ENCODE measurements at places on chromosomes 11 and 22.

DNA sequence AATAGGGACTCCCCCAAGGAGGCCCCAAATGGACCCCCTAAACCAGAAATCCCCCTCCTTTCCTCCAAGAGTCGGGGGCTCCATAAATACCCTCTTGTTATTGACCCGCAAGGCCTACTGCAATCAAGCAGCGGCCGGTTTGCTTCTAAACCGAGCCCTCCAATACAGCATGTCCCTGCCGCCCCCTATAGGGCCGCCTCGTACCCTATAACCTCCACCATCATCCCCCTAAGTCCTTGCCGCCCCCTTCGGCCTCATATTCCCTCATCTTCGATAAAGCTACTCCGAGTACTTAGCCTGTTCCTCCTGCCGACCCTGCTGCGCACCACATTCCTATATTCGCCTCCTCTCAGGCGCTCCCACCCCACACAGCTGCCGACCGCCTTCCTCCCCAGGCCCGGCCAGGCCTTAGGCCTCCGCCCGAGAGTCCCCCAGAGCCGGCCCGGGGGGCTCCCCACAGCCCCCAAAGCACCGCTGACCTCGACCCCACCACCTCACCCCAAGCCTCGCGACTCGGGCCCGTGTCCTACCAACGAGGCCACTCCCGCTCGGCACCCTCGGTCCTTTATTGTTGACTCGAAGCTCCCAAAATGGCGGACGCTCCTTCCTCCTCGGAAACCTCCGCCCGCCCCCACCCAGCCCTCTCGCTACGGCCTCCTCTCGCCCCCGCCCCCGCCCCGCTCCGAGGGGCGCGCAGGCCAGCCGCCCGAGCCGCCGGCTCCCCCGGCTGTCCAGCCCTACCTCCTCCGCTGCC lies 430 bp downstream of the DDX6 start:
- peak; percentile 28 for DNase-seq

- DNase-seq, result no peak
Measured at GRCh38 chr22:20823264-20823663, 35.3 kb downstream of the PI4KA start.

DNA sequence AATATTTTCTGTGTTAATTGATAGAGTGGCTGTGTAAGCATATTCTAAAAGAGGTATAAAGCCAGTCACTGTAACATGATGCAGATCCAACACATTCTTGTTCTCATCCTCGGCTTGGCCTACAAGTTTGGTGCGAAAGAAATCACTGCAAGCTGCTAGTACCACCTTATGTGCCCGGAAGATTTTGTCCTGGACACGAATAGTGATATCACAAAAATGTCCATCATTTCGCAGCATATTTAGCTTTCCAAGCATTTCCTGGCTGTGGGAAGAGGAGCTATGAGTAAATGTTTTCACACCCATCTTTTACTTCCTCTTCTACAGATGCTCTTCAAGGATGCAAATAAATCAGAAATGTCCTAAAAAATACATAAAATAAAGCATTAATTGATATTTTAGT lies 53.1 kb downstream of the ZBTB44 start:
- no peak for DNase-seq

GRCh38 chr11:33716243-33716642 lies 15.6 kb upstream of the C11orf91 start:
- DNase-seq, result no peak

GRCh38 chr11:106121570-106122320 lies 44.3 kb downstream of the AASDHPPT start:
- DNase-seq, result no peak

GRCh38 chr22:44325718-44326490 lies 13.2 kb upstream of the SHISAL1 start:
- no peak for DNase-seq

GRCh38 chr11:86625544-86625943 lies 46.9 kb downstream of the ME3 start:
- no peak for DNase-seq

DNA sequence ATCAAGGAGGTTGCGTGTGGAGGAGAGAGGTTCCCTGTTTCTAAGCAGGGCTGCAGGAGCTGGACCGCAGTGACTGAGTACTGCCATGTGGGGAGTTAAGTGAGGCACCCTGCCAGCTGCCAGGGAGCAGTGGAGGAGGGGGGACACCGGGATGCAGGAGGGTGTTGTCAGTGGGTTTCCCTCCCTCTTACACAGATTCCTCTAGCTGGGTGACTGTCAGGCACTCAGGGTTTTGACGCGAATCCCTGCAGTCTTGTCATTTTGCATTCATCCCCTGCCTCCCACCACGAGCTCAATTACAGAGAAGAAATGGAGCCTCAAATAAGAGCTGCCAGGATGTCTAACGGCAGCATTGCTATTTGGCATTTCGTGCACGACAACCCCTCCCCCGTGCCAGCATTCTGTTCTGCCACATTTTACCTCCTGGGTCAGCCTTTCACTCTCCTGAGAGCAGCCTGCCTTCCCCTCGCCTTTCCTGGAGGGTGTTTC lies 119.8 kb upstream of the SORL1-AS1 start:
- DNase-seq, result no peak

DNA sequence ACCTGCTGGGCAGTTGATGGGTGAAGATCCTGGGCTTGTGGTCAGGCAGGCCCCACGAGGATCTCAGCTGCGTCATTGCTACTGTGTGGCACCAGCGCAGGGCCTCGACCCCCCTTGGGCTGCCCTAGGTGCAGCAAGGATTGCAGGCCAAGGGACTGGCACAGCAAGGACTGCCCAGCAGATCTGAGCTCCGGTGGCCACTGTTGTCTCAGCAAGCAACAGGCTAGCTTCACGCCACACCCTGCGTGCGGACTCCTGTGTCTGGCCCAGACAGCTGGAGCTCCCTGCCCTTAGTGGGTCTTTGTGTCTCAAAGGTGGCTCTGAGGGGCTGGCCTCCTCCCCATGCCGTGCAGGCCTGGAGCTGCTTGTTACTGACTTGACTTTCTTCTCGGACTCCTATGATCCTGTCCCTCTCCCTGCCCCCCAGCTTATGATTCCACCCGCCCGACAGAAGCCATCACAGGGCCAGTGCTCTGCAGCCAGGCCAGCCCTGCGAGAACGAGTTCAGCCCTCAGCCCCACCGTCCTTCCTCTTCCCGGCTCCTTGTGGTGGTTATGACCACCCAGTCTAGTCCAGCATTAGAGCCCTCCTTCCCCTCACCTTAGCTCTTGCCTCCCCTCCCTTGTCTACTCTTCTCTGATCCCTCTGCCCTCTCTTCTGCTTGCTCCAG lies 295.6 kb downstream of the TBC1D22A start:
- DNase-seq, result no peak

GRCh38 chr11:69013009-69013951 lies at the start of gene MRGPRF:
TSS of gene MRGPRF (minus strand) at chr11:69013246. CDS start at chr11:69009901, 3,345 bp downstream.
- no peak for DNase-seq

DNA sequence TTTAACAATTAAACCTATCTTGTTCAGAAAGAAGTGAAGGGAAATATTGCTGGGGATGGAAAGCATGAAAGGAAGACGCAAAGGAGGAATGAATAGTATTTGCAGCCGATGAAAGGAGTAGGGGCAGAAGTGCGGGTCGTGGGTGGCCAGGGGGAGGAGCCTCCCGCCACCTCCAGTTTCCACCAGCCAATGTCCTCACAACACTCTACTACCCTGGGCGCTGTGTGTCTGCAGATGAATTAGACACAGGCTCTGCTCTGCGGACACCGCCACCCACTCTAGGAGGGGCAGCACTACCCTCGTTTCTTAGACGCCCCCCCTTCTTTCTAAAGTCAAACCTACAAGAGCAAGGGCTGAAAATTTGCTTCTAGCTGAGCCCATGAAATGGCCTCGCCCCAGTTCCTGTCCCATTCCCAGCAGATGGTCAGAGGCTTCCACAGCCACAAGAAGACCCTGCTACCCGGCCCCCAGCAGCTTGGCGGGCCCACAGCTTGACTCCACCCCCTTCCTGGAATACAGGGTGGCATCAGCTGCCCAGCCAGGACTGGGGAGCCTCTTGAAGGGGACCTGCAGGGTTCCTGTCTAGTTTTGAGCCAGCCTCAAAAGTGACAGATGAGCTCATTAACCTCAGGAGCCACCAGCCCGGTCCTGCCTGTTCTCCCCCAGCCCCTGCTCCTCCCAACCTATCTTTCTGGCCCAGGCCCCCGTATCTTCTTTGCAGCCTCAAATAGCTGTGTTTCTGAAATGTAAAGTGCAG lies 268.1 kb downstream of the BUD13 start:
- DNase-seq, result no peak

DNA sequence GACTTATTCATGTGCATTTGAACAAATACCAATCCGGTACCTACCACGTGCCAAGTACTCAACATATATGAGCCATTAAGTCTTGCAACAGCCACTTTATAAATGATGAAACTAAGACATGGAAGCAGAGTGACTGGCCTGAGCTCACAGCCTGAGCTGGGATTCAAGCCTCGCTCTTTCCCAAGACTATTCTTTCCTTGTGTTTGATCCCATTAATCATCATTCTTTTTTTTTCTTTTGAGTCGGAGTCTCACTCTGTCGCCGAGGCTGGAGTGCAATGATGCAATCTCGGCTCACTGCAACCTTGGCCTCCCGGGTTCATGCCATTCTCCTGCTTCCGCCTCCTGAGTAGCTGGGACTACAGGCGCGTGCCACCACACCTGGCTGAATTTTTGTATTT lies 119.3 kb downstream of the ABTB2 start:
- no peak for DNase-seq

DNA sequence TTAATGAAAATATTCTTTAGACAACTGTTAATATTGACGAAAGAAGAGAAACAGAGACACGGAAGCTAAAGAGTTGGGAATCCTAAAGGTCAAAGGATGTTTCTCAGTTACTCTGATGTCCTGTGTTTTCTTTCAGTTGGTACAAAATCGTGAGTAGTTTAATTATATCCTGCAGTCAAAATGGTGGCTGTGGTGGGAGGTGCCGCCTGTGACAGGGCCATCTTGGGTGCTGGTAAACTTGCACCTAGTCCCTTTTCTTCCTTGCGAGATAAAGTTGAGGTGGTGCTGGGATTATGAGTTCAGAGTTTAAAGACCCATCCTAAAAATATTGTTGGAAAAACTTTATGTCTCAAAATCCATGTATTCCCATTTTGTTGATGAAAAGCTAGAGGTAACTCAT lies 2.2 kb downstream of the CECR2 start:
- DNase-seq, result no peak

DNA sequence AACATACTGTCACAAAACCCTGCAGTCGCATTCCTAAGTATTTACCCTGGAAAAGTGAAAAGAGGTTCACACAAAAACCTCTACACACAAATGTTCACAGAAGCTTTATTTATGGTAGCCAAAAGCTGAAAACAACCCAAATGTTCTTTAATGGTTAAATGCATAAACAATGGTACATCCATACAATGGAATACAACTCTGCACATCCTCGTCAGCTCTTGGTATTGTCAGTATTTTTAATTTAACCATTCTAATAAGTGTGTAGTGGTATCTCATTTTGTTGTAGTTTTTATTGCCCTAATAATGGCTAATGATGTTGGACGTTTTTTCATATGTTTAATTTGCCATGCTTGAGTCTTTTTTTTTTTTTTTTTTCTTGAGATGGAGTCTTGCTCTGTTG lies 99.4 kb downstream of the ATXN10 start:
- no peak for DNase-seq

DNA sequence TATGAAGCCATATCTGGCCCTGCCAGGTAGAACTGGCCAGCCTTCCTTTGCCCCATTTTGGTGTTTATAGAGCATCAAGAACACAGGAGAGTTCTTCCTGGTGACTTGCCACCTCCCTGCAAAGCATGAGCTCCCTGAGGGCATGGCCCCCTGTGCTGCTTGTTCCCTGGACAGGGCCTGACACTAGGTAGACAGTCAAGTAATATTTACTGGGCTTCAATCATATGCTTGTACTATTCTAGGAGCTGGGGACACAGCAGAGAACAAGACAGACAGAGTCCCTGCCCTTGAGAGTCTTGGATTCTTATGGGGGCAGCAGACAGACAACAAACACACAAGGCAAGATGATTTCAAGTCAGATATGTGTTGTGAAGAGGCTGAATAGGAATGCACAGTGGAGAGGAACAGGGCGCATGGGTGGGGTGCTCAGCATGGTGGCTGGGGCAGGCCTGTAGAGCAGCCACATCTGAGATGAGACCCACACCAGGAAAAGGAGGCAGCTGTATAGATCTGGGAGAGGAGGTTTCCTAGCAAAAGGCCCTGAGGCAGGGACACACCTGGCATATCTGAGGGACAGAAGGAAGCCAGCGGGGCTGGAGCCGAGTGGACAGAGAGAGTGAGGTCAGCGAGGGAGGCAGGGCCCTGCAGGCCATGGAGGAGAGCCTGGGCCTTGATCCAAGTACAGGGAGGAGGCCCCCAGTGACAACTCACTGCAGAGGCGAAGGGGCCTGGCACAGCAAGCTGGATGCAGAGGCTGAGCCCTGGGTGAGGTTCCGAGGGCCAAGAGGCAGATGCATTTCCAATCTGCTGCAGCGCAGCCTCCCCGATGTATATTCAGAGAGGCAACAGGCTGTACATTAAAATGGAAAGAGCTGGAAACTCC lies 10.2 kb upstream of the CBX6 start:
- no peak for DNase-seq

- no peak for DNase-seq
Measured at GRCh38 chr11:70737816-70738630, 339.7 kb downstream of the CTTN start.

DNA sequence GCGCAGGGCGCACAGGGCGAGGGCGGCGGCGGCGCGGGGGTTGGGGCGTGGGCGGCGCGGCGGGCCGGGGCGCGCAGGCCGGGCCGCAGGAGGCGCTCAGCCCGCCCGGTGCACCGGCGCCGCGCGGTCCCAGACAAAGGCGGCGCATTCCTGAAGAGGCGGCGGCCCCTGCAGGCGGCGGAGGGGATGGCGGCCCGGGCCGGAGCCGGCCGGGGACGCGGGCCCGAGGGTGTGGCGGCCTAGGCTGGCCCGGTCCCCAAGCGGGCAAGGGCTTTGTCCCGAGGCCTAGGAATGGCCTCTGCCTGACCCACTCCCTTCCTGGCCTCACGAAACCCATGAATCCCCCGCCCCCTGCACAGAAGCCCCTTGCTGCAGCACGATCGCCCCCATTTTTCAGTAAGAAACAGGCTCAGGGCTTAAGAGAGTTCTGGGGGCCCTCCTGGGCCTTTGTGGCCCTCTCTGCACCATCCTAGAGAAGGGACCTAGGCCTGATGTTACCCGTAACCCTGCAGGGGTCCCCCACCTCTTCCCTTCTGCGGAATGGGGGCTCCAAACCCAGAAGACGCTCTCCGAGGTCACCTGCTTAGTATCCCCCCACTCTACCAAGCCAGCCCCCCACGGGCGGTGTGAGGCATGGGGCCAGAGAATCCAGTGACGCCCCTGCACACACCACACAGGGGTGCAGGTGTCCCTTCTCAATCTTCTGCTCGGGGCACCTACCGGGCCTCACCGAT lies at the start of gene RTN4R:
RTN4R (minus strand) TSS at position 40 of the 734 bp plus-strand sequence. CDS start 226 bp downstream, outside the sequence.
- DNase-seq, result peak; percentile 18

DNA sequence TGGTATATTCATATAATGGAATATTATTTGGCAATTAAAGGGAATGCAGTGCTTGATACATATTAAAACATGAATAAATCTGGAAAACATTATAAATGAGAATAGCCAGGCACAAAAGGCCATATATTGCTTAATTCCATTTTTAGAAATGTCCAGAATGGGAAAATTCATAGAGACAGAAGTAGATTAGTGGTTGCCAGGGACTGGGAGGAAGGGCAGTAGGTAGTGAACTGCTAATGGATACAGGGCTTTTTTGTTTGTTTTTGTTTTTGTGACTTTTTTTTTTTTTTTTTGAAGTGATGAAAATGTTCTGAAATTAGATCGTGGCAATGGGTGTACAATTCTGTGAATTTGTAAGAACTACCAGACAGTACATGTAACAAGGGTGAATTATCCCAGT lies 86.1 kb downstream of the YAP1 start:
- no peak for DNase-seq

- no peak for DNase-seq
Measured at GRCh38 chr22:30228509-30229359, 17.8 kb downstream of the LIF start.

- DNase-seq, result no peak
Measured at GRCh38 chr11:19524171-19524671, 188.4 kb upstream of the NAV2 start.

GRCh38 chr11:33685082-33685481 lies 15.5 kb downstream of the C11orf91 start:
- DNase-seq, result no peak
